Activated CD8-positive, alpha-beta memory T cell treated with anti-CD3 and anti-CD28 coated beads for 24 hours (primary cell): ENCODE measurements at places on chromosomes 6 and 20.

DNA sequence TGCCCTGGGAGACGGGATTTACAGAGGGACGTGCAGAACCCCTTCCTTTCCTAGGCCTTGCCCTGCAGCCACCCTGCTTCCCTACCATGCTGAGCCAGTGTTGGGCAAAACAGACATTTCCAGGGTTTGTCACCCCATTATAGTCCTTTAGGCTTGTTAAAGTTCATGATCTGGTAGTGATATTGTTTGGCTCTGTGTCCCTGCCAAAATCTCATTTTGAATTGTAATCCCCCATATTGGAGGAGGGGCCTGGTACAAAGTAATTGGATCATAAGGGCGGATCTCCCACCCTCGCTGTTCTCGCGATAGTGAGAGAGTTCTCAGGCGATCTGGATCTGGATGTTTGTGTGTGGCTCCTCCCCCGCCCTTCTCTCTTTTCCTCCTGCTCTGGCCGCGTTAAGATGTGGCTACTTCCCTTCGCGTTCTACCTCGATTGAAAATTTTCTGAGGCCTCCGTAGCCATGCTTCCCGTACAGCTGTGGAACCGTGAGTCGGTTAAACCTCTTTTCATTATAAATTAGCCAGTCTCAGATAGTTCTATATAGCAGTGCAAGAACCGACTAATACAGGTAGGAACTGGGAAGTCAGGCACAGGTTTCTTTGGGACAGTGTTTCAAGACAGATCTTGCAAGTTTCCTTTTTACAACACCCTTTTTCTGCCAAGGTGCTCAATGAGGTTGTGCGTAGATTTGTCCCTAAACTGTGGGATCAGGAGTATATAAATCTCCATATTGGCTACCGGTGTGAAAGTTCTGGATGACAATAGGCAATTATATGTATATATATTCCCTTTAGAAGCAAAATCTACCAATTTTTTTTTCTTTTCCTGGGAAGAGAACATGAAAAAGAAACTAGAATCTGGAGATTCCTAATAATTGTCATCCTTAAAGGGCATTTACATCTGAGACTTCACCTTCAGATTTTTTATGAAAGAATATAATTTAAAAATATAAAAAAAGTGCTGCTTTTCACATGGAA, 152.1 kb downstream of the SAMD5 start:
- DNase-seq = no peak

GRCh38 chr6:108622641-108623298, 62.1 kb downstream of the FOXO3 start:
- DNase-seq = no peak

GRCh38 chr6:170102038-170102437, 188.8 kb downstream of the DLL1 start:
- peak; percentile 47 for DNase-seq

GRCh38 chr20:51712501-51713212, 55.5 kb downstream of the ATP9A start:
- no peak for DNase-seq

GRCh38 chr20:38373231-38373867, 27.1 kb downstream of the LBP start:
- DNase-seq = no peak

DNA sequence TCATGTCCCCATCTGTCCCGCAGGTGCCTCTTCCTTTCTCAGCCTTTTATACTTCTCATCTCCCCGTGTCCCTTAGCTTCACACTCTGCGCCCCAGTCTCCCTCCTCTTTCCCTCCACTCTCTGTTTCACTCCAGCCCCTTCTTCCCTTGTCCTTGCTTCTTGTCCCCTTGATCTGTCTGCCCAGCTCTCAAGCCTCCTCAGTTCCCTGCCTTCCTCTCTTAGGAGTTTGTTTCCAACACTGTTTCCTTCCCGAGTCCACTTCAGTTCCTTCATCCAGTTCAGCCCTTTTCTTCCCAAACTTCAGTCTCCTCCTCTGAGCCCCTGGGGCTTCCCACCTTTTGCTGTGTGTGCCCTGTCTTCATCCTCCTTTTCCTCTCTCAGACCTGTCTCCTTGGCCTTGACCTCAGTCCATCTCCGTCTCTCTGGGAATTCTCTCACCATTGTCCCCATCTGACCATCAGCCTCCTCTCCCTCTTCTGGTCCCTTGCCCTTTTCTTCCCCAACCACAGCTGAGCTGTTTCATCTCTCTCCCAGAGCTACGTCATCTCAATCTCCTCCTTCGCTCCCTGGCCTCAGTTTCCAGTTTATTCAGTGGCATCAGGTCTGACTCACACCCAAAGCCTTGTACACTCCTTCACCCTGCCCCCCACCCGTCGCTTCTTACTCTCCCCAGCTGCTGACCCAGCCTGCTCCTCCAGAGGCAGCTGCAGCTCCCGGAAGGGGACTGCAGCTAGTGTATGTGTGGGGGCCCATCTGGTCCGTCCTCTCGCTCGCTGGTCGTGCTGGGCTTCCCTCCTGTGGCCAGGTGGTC, 2.7 kb upstream of the DDR1 start:
- no peak for DNase-seq

- no peak for DNase-seq
These were observed 81.3 kb upstream of the BMP2 start for GRCh38 chr20:6686171-6686570.

DNA sequence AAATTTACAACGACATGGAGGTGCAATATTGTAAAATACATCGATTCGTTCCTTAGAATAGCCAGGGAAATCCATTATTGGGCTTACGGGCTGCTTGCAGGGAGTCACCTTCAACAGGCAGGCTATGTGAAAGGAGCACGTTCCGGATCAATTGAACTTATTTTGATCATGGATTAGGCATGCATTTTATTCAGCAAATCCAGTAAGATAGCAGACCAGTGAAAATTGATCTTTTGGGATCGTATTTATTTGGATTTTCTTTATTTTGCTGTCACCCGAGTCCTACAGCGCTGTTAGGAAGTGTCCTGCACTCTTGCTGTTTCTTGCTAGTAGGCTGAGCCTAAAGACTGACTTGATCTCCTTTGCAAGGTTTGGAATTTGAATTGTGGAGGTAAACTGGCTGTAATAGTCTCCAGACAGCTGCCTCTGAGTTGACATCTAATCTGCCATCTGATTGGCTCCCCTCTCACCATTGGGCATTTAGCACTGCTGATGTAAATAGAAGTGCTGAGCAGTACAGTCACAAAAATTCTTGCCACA, 3.0 kb downstream of the ARID1B start:
- DNase-seq = no peak

DNA sequence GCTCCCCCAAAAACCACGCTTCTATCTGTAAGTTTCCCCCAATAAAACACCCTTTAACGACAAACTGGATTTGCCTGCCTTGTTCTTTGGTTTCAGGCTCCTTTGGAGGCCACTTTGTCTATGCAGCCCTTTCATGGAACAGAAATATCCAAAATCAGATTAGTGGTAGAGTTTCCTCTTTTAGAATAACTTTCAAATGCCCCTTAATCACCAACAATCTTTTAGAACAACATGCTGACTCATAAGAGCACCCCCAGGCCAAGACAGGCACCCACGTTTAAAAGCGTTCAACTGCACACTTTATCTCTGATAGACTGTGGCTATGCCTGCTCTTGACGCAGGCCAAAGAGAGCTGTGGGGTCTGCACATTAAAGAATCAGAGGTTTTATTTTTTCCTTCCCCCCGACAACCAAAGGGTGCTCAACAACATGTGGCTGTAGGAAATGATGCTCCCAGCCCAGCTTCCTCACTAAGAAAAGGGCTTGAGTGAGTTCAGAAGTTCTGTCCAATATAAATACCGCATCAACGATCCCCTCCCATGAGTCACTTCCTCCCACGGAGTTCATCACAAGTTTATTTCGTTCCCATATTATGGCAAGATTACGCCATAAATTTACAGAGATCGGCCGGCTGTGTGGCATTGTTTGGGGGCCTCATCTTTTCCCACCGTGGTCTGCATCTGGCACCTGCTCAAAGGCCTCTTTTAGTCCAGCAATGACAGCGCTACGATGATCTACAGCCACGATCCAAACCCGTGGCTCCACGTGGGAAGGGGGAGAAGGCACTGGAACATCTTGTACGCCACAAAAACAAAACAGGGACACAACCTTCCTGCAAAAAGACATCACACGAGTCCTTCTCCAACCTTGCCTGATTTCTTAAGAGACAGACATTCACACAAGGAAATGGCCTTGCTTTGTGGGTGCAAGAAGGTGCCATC, 88.8 kb upstream of the NFATC2 start:
- no peak for DNase-seq

- no peak for DNase-seq
These were observed 206.3 kb downstream of the PREX1 start for GRCh38 chr20:48621376-48622078.

DNA sequence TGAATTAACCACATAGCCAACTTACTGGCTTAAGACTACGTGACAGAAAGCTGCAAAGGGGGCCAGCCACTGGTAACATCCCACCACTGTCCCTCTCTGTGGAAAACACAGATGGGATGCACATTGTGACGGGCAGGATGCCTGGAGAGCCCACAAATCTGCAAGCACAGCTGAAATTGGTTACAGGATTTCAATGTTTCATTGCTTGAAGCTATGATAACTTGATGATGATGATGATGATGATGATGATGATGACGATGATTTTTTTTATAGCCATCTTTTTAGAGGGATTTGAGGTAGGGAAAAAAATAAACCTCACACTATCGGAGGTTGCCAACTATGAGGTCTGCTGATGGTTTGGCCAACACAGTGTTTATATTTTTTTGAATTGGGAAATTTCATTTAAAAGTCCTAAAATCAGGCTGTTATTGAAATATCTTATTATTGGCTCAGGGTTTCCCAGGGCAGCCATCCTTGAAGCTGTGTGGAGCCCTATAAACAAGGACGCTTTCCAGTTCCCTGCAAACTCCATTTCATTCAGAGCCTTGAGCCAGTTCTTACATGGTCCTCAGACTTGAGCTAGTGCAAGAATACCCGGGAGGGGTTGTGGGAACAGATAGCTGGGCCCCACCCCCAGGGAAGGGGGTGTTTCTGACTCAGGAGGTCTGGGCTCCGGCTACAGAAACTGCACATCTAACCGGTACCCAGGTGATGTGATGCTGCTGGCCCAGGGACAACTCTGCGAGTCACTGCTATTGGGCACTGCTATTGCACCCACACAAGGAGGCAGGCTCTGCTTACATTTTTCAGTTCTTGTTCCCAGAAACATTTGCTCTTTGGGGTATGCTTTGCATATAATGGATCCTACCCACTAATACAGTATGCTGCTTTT, 27.1 kb downstream of the BCAS1 start:
- no peak for DNase-seq

- DNase-seq = no peak
These were observed 223.4 kb upstream of the MCHR2 start for GRCh38 chr6:100217225-100218012.

DNA sequence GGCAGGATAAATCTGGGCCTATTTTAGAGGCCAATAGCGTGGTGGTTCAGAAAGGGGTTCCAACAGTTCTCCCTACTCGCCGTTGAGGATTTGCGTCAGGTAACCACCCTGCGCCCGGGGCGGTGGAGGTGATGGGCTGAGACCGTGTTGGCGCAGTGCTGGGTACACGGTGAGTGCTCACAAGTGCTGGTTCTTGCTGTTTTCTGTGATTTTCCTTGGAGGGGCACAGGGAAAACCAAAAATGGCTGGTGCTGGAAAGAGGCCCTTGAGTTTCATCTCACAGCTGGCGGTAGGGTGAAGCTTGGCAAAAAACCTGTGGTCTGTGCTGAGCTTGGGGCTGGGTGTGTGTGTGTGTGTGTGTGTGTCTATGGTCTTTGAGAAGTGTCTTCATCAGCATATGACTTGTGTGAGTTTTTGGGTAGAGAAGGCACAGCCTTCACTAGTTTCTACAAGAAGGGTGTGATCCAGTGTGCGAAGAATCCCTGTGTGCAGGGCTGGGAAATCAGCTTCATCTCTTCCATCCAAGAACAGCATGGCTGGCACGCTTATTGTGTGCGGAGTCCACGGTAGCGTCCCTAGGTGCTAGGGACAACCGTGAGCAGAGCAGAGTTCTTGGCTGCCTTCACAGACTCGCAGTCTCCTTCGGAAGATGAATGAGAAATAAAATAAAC, 35.3 kb upstream of the SCRT2 start:
- DNase-seq = no peak

- no peak for DNase-seq
These were observed 873.7 kb downstream of the KIF16B start for GRCh38 chr20:15699431-15700146.

DNA sequence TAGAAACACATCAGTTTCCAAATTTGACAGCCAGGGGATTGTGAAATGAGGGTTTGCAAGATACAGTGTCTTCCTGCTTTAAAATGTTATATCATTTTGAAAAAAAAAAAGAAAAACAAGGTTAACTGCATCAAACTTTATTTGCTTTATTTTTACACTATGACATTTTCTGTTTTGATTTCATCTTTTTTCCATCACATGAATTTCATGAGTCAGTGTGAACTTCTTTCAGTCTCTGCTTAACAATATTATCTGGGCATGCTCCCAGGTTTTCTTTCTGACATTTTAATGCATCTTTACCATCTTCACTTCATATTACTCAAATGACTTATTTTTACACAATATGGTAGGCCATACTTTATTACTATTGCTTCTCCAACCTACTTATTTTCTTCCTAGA, 1.9 kb downstream of the NCOA7 start:
- no peak for DNase-seq

- DNase-seq = no peak
These were observed 233.6 kb upstream of the SOX4 start for GRCh38 chr6:21359926-21360325.

- DNase-seq = no peak
These were observed 3.0 kb downstream of the DEFB115 start for GRCh38 chr20:31260326-31260932.
